Activated naive CD4-positive, alpha-beta T cell treated with anti-CD3 and anti-CD28 coated beads, Interleukin-2, amount 50 U/mL, for 72 hours (primary cell): ENCODE measurements at places on chromosomes 13 and 19. TPM values are rescaled to one million over a fixed set of nuclear protein-coding genes. Genes with fewer than 3 reads are reported as not detected.

IL17D gene
- total RNA-seq, result 0.16 TPM

DNA sequence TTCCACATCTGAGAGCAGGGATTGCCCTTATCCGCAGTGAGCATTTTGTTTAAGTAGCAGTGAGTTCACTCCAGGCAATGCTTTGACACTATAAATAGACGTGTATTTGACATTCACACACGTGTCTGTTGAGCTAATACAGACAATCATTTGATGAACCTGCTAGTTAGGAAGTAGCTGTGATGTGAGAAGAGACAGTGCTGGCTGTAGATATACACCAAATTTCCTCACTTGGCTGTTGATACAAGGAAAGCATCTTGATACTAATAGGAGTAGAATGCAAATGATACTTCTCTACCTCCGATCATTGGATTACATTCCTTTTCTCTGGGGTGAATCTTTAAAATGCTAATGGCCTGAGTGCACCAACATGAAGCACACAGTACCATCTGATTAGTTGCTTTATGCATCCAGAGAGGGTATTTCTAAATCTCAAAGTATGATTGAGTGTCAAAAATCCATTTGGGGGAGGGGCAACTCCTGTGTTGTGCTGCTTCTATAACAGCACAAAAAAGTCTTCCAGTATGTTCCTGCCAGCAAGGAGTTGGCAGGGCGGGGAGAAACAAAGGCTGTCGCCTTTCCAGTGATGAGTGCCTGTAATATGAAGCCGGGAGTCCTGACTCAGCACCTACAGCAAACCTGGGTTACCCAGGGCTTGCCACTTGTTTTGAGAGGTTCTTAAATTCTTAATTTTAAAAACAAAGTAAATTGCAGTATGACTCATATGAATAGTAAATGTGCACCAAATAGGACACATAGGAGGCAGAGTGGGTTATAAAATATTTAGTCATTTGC is 7.0 kb downstream of the CUL4A start:
- DNase-seq, result no peak

- DNase-seq, result no peak
Measured at GRCh38 chr13:83765796-83766195, 116.5 kb downstream of the SLITRK1 start.

DNA sequence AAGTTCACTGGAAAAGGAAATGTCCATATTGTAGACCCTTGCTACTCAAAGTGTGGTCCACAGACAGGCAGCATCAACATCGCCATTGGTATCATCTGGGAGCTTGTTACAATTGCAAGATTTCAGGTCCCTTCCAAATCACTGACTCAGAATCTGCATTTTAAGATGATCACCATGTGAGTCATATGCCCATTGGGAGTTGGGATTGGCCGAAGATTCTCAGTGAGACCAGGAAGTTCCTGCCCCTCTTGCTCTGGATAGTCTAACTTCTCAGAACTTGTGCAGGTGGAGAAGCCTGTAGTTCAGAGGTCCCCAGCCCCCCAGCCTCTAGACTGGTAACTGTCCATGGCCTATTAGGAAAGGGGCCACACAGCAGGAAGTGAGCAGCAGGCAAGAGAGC is 48.9 kb upstream of the URAD start:
- DNase-seq, result no peak

GRCh38 chr13:45474584-45475454 is 10.1 kb downstream of the COG3 start:
- no peak for DNase-seq

DNA sequence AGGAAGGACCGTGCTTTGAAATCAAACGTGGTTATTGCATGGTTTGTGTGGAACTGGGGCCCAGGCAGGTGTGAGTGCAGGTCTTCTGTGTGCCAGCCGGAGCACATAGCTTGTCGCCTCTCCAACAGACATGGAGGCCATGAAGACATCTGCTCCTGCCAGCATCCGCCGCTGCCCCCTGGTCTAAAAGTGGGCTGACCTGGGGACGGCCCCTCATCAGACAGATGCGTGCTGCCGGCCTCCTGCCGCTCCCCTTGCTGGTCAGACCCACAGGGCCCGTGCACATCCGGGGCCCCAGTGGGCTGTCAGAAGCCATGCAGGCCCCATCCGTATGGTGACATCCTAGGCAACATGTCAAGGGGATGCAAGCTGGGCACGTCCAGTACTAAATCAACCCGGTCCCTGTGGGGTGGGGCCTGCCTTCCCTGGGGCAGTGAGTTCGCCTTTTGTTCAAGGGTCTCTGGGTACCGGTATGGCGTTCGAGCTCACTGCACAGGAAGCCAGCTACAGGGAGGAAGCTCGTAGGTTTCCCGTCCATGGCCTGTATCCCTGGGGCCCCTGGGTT is 88.0 kb upstream of the MCF2L start:
- DNase-seq, result no peak

- no peak for DNase-seq
Measured at GRCh38 chr13:95258619-95259194, 42.5 kb downstream of the ABCC4 start.

DNA sequence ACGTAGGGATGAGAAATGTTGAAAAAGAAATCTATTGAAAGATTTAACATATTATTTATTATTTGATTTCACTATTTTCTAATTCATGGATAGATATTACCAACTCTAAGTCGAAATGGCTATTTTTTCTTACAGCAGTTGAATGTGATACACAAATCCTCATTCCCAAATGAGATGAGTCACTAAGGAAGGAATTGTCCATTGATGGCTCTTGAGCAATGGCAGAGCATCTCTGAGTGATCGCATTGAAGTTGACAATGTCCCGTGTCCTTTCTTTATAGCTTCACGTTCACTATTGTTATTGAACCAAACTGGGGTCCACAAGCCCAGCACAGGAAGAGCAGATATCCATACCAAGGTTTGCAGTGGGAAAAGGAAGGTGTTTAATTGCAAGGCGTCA is 648.3 kb upstream of the SPRY2 start:
- DNase-seq, result no peak
